ENCODE measurements at places on chromosomes 1 and 21.

DNA sequence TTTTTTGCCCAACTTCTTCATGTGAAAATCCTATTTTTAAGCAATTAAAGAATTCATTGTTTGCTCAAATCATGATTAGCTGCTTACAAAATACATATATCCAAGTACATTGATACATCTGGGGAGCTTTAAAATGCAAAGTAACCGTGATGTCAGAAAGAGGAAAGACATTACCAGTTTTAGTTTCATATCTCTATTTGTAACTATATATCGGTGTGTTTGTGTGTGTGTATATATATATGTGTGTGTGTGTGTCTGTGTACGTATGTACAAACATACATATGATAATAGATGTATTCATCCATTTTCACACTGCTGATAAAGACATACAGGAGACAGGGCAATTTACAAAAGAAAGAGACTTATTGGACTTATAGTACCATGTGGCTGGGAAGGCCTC, 310.1 kb downstream of the DPYD start:
- DNase-seq: no peak

- no peak for DNase-seq
Observed at GRCh38 chr21:31351438-31351837, 7.4 kb upstream of the TIAM1 start.

DNA sequence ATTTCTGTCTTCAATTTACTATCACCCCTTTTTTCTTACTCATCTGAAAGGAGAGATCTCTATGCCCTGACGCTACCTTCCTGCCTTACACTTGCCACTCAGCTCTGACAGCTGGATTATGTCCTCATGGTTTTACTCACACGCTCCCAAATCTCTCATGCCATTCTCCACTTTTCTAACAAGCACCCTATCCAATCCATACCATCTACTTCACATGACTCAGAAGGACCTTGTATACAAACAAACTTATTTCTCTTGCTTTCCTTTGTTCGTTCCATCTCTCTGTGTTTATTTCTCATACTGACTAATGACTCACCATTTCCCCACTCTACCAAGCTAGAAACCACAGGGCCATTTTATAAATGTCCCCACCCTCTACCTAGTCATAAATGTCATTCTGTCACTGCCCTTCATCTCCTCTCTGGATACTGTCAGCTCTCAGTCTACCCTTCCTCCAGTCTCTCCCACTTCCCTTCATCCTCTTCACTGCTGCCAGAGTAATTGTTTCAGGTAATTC, 87.3 kb downstream of the USP24 start:
- DNase-seq: no peak

DNA sequence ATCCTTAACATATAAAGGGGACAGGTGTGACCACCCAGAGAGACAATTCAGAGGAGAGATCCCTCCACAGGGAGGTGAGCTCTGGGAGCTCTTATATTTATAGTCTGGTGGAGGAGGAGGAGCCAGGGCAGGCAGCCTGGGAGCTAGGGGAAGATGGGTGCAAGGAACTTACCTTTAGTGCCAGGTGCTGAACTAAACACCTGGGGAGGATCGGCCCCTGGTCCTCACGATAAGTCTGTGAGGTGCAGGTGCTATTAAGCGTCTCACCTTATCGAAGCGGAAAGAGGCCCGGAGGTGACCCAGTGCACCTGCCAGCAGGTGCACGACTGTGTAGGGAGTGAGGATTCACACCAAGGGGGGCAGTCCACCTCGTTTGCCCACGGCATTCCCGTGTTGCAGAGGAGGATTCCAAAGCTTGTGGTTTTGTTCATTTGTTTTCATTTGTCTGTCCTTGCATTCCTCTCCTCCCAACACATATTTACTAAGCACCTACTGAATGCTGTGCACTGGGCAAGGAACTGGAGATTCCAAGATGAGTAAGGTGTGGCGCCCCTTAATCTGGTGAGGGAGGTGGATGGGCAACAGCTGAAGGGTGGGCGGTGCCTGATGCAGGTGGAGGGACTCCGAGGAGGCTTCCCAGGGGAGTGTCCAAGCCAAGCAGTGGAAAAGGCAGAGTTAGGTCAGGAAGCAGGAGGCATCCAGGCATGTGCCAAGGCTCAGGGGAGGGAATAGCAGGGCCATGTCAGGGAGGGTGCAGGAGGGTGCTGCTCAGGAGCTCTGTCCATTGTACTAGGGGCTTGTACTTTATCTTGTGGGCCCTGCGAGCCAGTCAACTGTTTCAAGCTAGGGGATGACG, 11.5 kb downstream of the ARHGEF10L start:
- DNase-seq: no peak

DNA sequence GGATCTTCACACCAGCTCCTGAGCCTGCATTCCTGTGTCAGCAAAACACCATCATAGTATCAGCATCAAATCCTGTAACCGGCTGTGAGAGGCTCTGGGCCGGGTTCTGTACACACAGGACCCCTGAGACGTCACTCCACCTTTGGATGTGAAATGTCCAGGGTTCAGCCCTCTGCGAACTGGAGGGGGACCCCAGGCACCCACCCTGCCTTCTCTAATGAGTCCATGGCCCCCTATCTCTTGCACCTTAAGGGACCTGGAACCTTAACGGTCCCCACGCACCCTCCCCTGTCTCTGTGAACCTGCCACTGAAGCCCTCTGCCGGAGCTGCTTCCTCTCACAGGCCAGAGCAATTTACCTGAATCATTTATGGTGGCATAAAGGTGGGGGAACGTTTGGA, 257.8 kb downstream of the NPHP4 start:
- DNase-seq: no peak

DNA sequence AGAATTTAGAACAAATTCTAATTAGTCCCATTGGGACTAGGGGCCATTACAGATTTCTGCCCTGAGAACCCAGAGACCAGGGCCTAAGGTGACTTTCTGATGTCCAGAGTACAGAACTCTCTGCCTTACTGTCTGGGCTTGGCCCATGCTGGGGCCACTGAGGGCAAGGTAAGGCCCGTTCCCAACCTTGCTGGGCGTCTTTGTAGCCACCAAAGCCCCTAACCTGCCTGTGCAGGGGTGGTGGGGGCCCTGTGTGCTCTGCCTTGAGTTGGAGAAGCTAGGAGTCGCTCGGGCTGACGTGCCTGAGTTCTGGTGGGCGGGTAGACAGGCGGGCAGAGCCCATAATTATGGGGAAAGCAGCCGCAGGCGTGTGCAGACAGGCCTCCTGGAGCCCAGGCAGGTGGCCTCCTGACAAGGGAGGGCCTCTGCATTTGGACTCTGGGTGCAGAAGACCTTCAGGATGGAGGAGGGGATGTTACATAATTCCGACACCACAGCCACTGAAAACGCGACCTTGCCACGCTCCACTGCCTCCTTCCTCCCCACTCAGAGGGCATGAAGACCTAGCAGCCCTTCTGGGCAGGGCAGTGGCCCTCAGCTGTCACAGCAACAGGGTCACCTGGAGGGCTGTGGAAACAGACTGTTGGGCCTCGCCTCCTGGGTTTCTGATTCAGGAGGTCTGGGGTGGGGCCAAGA, 239.9 kb upstream of the TMEM51 start:
- no peak for DNase-seq

- no peak for DNase-seq
Observed at GRCh38 chr1:1062348-1063163, 11.6 kb downstream of the RNF223 start.

DNA sequence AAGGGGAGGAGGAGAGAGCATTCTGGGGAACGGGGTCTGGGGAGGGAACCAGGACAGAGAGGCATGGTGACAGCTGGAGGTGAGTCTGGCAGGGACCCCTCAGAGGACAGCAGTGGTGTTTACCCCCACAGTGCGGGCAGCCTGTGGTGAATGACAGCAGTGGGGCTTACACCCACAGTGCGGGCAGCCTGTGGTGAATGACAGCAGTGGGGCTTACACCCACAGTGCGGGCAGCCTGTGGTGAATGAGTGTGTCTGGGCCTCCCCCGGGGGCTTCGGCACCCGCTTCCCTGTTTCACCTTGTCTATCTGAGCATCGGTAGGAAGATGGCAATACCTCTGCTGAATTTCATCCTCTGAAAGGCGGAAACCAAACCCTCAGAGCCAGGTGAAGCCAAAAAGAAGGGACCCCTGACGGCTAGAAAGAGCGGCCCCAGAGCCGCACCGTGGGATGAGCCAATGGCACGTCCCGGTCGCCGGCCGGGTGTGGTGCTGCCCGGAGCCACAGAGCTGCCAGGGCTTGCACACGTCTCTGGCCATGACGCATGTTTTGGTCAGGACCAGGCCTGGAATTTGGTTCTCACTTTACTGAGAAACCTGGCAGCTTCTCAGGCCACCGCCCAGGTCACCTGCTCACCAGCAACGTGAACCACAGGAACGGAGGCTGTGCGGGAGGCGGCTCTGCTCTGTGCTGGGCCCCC, 54.1 kb downstream of the SIK1 start:
- DNase-seq: no peak

- no peak for DNase-seq
Observed at GRCh38 chr1:202811296-202812175, 782 bp downstream of the PCAT6 start.

GRCh38 chr1:181296180-181296579, 187.1 kb upstream of the CACNA1E start:
- DNase-seq: no peak

- DNase-seq: no peak
Observed at GRCh38 chr1:185535621-185536020, 198.6 kb upstream of the HMCN1 start.

GRCh38 chr1:76190749-76191424, 116.3 kb downstream of the ST6GALNAC3 start:
- DNase-seq: no peak
